Fibroblast of pulmonary artery (primary cell): ENCODE measurements at places on chromosomes 2 and 18.

DNA sequence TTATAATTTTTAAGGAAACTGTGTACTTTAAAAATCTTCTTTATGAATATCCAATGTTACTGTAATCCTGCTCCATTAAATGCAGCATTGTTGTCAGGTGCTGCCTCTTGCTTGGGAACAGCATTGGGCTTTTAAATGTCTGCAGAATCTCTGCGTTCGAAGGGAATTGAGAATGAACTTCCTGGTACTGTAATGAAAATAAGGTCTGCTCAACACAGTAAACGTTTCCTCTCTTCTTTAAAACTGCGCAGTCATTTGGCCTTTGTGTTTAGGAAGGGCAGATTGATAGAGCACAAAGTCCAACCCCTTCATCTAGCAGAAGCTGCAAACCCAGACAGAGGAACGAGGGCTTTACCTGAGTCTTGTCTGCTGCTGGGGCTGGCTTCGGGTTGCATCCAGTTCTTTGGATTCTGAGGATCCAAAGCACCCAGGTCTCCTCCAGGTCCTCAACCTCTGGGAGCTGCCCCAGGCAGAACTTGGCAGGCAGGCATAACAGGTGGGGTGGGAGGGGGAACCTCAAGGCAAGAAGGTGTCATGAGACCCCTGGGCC lies 104.5 kb downstream of the UGGT1 start:
- no peak for DNase-seq

- DNase-seq: no peak
These were observed 138.2 kb upstream of the NFATC1 start for GRCh38 chr18:79257480-79257879.

DNA sequence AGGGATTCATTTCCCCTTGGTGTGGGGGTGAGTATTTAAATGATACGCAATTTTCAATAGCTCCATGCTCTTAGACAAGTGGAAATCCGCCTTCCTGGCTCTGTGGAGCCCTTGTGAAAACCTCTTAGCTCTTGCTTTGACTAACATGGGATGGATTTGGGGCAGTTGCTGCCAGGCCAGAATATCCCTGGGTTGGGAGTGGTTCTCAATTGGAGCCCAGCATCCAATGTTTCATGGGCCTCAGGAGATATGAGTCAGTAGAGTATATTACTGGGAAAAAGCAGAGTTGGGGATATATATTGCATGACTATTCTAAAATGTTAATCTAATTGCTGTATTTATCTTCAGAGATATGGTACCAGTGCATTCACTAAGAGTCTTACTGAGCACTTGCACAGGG lies 104.4 kb upstream of the IL1R2 start:
- no peak for DNase-seq

- no peak for DNase-seq
These were observed 6.3 kb downstream of the BOK start for GRCh38 chr2:241564596-241565410.

DNA sequence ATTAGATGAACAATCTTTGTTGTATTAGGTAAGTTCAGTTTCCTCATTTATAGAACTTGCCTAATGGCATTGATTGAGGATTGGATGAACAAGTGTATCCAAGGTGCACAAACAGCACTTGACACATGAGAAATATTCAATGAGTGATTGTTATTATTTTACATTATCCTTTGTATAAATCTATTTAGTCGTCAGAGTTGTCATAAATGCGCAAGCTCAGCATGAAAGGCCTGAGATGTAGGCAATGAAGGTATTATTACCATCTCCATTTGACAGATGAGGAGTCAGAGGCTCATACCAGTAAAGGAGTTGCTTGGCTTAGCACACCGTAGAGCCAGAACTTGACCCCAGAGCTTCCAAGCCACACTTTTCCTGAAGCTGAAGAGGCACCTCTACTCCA lies 291.4 kb downstream of the C1D start:
- DNase-seq: no peak

- DNase-seq: peak; percentile 32
These were observed 315.9 kb upstream of the ZEB2 start for GRCh38 chr2:144835634-144836350.

DNA sequence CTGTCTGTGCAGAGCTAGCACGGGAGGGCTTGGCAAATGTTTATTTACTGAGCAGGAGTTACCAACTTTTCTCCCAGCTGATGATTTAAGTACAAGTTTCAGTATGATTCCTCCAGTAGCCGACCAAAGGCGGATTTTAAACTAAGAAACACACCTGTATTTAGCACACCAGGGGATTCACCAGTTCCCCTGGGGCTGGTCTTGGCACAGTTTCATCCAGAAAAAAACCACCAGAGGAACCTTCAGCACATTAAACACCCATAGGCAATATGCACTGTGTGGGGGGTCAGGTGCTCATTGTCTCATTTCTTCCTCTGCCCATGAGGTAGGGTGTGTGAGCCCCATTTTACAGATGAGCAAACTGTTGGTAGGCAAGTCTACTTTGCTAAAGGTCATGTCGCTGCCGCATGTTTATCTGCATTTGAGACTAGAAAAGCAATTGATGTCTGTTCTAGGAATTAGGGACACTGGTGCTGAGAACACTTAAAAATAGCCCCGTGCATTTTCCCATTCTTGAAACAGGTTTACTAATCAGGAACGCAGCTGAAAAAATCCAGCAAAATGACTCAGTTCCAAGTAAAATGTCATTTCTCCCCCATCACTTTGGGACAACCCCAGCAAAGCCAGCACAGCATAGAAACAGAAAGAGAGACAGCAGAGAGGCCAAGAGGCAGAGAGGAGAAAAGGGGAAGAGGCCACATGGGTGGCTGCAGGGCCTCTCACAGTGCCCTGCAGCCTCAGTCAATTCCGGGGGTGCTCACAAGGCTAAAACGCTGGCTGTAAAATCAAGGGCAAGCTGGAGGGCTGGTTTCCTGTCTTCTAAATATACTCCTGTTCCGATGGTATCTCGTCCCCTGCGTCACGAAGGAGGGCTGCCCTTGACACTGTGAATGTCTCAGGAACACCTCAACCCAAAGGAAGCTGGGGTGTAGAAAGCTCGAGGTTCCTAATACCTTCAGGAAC lies 166.8 kb upstream of the ID2 start:
- no peak for DNase-seq

- no peak for DNase-seq
These were observed 6.5 kb upstream of the ARID5A start for GRCh38 chr2:96530144-96530430.

GRCh38 chr18:49189772-49190171 lies 239.0 kb upstream of the SMAD7 start:
- DNase-seq: peak; percentile 58

GRCh38 chr18:25979369-25980040 lies 110.9 kb downstream of the SS18 start:
- DNase-seq: no peak

DNA sequence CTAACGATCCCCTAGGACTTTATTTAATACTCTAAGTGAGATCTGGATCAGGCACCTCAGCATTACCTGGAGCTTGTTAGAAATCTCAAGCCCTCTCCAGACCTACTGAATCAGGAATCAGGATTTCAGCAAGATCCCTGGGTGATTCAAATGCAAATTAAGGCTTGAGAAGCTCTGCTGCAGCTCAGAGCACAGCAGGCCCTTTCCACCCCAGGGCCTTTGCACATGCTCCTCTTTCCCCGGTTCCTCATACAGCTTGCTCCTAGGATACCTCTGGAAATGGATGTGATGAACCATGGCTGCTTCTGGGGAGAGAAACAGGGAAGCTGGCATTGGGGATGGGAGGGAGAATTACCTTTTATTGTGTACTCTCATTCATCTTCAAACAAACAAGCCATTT lies 40.3 kb upstream of the MGAT4A start:
- no peak for DNase-seq

DNA sequence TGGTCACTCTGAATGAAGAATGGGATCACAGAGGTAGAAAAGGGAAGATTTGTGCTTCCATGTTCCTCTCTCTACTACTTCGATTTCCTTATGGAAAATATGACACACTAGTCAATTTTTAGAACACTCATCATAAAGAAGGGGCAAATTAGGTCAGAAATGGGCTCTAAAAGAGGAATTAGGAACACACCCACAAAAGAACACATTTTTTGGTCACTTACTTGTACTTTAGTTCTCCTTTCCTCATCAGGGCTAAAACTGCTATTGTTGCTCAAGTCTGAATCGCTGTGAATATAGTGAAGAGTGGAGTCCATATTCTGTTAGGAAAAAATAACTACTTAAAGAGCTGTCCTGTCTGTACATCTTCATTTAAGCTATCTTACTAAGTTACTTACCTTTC lies 52.6 kb downstream of the PPP4R1 start:
- DNase-seq: no peak

GRCh38 chr2:37191253-37191652 lies 2.8 kb upstream of the SULT6B1 start:
- DNase-seq: no peak

- no peak for DNase-seq
These were observed 7.5 kb downstream of the LGALSL start for GRCh38 chr2:64461271-64462058.

GRCh38 chr2:223901311-223901710 lies 43.8 kb downstream of the WDFY1 start:
- no peak for DNase-seq

GRCh38 chr2:169260246-169260645 lies 102.1 kb downstream of the LRP2 start:
- DNase-seq: no peak

GRCh38 chr18:37674570-37674969 lies 109.0 kb upstream of the CELF4 start:
- DNase-seq: peak; percentile 49

DNA sequence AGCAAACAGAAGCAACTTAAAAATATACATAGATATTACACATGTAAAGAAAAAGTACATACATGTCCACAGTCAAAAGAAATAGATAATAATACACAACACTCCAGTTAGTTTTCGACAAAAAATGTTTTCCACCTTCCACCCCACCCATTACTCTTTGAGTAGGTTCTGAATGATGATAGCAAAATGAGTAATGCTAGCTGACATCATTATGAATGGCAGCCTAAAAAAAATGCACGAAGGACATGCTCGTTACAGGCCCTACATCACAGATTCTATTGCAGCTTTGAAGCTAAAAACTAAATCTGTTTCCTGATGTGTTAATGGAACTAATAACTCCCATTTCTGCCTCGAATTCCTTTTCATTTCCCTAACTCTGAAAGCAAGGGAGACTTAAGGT lies 578.7 kb upstream of the NETO1 start:
- DNase-seq: no peak

- DNase-seq: no peak
These were observed 182.4 kb upstream of the MC4R start for GRCh38 chr18:60554967-60555366.

DNA sequence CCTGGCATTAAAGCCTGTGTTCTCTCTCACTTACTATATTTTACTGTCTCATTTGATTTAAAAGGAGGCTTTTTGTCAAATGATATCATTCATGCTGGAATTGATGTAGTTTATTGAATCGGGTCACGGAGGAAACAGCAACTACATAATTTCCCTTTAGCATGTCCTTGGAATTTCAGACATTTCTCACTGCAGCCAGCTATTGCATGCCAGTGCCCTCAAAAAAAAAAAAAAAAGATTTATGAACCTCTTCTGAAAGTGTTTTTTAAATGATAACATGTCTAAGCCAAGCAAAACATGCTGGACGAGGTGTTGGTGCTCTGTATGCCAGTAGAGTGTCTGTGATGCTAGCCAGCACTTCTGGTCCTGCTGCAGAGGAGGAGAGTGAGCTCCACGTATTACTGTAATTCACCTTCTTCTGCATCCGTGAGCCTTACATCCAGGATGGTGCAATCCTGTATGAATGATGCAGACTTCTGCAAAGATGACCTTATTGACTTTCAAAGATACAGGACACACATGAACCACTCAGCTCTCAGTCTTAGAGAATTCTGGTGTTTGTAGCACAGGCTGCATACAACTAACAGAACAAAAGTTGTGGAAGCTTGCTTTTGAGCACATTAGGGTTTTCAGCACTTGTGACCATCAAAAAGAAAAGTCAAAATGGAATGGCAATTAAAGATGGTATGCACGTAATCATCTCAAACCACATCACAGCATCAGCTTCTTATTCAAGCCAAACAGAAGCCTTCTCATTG lies 31.1 kb downstream of the UGP2 start:
- no peak for DNase-seq

GRCh38 chr2:15307526-15307925 lies 253.6 kb downstream of the NBAS start:
- DNase-seq: peak; percentile 1

- no peak for DNase-seq
These were observed 83.5 kb upstream of the STPG4 start for GRCh38 chr2:47238638-47239037.

DNA sequence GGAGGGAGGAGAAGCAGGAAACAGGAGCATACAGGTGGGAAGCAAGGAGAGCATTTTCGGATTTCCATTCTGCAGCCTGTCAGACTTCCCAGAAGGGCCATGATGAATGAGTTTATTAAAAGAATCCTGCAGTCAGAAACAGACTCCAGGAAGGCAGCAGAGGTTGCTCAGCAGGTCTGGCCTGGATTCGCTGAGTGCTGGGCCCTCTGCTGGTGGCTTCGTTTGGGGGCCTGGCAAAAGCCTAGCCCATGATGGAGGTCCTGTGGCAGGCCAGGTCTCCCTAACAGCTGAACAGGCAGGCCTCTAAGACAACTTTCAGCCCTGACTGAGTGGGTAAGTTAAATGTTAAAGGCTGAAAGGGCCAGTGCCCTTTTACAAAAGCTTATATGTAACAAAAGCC lies 108.2 kb upstream of the CAPN13 start:
- no peak for DNase-seq

DNA sequence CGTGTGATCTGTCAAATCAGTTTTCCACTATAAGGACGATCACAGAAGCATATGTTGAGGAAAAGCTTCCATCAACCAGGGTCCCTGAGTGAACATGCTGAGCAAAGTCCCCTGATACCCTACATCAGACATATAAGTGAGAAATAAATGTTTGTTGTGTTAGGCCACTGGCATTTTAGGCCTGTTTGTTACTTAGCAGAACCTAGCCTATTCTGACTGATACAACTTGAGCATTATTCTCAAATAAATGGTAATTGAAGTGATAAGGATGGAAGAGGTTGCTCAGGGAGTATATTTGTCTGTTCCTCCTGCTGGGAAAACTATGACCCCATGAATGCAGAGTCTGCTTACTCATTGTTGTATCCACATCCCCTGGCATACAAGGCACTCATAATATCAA lies 106.4 kb downstream of the LOXHD1 start:
- no peak for DNase-seq

DNA sequence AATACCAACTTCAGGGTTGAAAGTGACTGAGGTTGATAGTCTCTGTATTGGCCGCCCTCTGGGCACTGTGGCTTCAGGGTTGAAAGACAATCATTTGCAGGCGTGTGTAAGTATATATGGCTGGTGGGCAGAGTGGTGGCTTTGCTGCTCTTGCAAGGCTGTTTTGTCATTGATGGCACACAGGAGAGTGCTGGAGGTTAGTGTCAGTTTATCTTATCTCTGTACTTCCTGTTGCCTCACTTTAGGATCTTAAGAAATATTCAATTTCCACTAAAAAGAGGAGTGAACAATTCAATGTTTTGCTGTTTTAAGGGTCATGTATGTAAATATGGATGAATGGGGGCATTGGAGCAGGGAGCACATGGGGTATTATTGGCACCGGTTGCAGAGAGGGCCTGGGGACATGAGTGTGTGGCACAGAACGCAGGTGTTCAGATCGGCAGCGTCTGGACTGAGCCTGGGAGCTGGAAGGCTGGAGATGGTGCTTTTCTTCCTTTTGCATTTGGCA lies 51.5 kb downstream of the NCK2 start:
- DNase-seq: no peak

GRCh38 chr18:78099979-78100588 lies 850.4 kb downstream of the GALR1 start:
- no peak for DNase-seq
